ENCODE measurements at places on chromosomes 16 and 17.

GRCh38 chr17:2090804-2091534 lies 36.1 kb downstream of the HIC1 start:
- DNase-seq, result no peak

GRCh38 chr16:57341062-57341440 lies 17.5 kb upstream of the CCL22 start:
- DNase-seq, result no peak

DNA sequence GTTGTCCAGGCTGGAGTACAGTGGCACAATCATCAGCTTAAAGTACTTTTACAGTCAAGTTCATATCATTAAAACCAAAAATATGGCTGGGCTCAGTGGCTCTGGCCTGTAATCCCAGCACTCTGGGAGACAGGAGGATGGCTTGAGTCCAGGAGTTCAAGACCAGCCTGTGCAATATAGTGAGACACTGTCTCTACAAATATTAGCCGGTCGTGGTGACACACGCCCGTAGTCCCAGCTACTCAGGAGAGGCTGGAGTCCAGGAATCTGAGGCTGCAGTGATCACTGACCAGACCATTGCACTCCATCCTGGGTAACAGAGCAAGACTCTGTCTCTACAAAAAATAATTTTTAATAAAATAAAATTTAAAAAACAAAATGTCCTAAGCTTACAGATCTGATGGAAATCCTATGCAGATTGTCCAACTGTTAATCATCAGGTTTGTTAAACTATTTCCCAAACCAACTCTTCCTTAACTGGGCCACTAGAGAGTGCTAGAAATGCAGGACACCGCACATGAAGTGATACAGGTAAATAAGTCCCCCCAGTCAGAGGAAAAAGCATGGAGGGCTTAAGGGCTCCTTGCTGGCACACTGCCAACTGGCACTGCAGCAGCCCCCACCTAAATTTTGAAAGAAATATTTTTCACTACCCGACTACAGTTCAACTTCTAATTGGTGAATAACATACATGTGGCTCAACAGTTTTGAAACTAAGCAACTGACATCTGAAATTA lies 2.8 kb downstream of the USP22 start:
- no peak for DNase-seq

DNA sequence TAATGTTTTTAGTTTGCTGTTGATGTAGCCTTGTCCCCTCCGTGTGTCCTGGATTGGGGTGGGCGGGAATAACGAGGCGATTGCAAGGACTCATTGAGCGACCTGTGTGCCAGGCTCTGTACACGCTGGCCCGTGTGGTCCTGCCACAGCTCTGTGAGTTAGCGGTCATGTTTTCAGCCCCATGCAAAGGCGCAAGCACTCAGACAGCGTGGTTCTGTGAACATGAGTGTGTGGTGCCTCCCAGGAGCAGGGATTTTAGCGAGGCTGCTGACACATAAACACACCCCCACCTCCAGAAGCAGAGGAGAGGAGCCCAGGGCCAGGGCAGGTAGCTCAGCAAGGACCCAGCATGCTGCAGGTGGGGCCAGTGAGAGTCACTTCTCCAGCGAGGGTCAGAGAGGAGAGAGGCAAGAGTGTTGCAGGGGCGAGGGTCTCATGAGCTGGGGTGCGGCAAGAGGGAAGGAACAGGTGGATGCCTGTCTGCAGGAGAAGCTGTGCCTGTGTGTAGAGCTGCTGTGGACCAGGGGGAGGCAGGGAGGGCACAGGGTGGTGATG lies 115.3 kb downstream of the OR1D5 start:
- no peak for DNase-seq

GRCh38 chr17:74898376-74898946 lies 5.0 kb upstream of the FADS6 start:
- DNase-seq, result no peak

GRCh38 chr16:88943741-88944140 lies 33.3 kb downstream of the CBFA2T3 start:
- no peak for DNase-seq

DNA sequence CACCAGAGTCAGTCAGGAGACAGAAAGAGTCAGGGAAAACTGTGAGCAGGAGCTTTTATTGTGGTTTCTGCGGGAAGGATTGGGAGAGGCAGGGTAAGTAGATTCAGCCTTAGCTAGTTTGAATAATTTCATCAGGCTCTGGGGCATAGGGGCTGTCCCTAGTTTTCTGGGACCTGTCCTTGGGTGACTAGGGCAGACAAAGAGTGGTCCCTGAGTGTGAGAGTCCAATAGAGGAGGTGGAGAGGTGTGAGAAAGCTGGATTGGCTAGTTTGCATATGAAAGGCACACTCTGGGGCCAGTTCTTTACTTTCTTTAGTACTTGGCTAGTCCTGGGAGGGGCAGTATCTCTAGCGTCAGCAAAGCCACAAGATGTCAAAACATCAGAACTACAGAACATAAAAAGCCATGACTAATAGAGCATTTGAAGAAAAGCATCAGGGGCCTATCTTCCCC lies 255.6 kb downstream of the HS3ST3A1 start:
- no peak for DNase-seq

- no peak for DNase-seq
Observed at GRCh38 chr16:24624102-24624501, 84.7 kb downstream of the RBBP6 start.

DNA sequence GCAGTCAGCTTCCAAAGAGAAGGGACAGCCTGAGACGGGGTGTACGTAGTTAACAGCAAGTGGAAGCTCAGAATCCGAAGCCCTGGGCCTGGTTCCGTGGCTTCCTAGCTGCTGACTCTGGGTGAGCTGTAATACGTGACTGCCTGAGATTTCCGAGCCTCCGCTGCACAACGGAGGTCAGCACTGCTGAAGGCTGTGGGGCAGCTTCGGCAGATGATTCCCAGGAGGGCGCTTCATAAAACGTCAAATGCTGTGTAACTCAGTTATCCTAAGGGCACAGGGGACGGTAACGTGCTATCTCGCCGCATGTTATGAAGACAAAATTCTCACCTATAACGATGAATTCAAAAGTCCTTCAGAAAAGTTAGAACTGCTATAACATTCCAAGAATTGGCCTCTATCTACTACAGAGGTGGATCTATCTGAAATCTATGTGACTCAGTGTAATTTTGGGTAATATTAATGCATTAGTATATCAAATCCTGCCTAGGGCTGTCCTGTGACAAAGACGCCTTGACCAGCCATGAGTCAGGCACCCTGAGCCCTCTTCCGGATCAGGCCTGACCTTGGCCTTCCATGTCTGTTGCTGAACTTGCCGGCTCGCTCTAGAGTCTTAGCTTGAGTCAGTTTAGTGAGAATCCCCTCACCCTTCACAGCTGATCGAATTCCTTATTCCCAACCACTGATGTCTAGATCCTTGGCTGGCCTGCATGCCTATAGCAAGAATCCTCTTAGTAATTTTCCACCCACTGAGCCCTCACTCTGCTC lies 43.5 kb downstream of the MARF1 start:
- no peak for DNase-seq

DNA sequence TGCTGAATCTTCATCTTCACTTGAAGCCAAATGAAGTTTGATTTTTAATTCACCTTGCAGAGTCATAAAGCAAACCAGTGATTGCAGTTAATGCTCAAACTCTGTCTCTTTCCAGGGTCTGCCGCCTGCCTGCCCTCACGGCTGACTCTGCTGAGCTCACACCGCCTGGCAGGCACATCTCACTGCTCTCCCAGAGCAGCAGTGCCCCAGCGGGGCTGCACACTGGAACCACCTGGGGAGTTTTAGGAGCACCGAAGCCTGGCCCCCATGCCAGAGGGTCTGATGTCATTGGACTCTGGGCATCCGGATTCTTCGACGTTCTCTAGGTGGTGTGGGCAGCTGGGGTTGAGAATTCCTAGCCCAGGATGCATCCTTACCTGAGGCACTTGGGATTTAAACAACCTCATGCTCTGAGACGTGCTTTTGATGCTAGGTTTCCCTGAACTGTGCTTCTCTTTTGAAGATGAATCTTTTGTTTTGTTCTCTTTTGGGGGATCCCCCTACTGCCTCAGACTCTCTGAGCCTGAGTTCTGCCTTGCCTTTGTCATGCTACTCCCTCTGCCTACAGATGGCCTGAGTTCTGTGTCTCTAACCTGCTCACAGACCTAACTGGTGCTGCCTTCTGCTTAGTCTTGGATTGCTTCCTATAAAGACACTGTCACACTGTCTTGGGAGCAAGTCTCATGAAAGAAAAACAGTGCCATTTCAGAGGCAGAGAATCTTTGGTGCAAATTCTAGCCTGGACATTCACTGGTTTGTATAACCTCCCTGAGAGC lies 438.1 kb upstream of the CCL2 start:
- no peak for DNase-seq

GRCh38 chr17:49996121-49996494 lies 1.1 kb upstream of the DLX3 start:
- no peak for DNase-seq

DNA sequence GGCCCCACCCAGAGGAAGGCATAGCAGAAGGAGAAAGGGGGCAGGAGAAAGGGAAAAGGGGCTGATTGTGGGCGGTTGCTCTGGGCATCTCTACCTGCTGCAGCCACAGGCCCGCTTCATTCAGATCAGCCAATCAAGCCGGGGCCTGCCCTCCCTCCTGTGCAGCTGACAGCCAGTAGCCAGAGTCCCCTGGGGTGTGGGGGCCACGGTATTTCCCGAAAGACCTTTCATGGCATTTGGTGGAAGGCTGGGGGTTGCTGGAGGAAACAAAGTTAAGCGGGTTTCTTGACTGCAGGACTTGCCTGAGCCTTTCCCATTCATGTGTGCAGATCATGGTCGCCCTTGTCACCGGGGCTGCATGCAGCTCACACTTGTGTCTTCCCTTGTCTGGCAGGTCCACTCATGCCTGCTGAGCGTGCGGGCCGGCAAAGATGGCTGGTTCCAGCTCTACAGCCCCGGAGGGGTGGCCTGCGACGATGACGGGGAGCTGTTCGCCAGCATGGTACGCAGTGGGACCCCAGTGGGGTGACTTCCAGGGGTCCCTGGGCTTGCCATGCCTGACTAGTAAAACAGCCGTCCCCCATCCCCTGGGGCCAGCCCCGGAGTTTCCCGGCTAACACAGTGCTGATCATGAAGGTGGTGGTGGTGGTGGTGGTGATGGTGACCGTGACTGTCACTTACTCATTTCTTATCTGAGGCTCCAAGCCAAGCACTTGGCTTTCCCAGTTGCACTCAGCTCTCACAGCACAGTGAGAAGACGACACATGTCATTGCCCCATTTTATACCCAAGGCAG lies 82.7 kb upstream of the PLCG2 start:
- DNase-seq, result no peak

DNA sequence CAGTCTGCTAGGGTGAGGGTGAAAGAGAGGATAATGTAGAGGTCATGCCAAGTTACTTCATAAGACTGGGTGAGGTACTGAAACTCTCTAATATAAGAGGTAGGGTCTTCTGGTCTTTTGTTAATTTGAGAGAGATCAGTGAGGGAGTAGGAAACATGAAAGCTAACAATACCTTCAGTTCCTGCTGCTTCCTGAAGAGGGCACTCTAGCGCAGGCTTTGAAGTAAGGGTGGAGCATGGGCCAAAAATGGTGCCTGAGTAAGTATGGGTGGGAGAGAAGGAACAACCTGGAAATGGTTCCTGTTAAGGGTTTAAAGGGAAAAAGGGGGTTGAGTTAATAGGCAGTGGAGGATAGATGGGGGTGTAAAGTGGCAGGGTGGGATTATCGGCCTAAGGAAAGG lies 2449.5 kb downstream of the TP53TG3F start:
- DNase-seq, result no peak

- DNase-seq, result no peak
Observed at GRCh38 chr17:76219670-76220383, 20.5 kb downstream of the RNF157 start.

GRCh38 chr16:68426347-68426652 lies 22.0 kb downstream of the SMPD3 start:
- DNase-seq, result no peak

DNA sequence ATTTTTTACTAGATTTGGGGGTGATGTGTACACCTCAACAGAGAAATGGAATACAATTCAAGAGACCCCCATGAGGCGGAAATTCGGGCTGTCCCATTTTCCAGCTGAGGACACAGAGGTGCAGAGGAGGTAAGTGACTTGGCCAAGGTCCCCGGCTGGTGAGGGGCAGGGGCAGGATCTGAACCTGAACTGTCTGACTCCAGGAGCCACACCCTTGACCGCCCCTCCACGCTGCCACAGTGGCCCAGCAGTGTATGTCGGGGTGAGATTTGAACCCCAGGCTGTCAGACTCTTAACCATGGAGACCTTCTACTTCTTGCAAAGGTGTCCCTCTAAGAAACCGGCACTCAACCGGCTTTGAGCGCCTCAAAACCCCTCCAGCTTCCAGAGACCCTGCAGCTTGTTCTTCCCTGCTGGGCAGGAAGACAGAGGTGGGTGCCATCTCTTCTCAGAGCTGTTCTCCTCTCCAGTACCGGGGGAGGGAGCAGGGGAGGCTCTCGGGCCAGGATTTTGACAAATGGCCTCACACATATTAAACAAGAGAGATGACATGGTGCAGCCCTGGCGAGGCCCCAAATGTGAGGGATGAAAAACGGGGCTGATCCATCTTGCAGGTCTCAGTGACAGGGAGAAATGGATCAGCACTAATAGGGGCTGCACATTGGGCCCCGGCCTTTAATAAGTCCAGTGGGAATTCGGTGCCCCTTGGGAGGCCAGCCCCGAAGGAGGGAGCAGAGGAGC lies 222.3 kb downstream of the GSG1L start:
- DNase-seq, result no peak

GRCh38 chr17:35117984-35118383 lies 1.7 kb downstream of the RAD51D start:
- no peak for DNase-seq

- no peak for DNase-seq
Observed at GRCh38 chr16:54216688-54217087, 69.9 kb downstream of the IRX3 start.

DNA sequence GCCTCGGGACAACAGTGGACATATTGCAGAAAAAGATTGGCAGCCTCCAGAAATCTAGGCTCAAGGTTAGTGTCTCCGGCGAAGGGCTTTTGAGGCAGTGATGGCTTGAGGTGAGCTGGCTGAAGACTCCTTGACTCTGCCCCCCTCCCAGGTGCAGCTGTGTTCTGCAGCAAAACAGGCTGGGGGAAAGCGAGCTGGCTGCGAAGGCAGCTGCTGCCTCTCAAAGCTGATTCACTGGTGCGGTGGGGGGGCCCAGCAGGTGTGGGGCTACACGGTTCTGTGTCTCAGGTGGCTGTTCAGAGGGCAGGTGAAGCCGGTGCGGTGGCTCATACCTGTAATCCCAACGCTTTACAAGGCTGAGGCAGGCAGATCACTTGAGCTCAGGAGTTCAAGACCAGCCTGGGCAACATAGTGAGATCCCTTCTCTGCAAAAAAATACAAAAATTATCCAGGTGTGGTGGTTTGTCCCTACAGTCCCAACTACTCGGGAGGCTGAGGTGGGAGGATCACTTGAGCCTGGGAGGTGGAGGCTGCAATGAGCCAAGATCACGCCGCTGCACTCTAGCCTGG lies 22.9 kb downstream of the C16orf96 start:
- DNase-seq, result peak; percentile 44

GRCh38 chr16:74372369-74372768 lies 3.7 kb upstream of the NPIPB15 start:
- DNase-seq, result no peak

DNA sequence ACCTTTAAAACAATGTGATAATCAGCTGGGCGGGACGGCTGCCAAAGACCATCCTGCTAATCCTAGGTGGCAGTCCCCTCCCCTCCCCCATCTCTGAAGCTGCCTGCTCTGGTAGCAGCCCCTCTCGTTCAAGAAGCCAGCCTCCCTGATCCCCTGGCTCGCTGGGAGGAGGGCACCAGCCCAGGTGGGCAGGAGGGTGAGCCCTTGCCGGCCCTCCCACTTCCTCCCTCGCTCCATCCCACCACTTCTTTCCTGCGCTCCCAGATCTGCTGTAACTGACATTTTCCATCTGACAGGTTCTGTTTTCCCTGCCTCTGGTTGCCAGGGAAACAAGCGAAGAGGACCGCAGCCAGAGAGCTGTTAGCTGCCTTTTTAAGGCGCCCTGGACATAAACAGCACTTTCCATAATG lies 155.7 kb upstream of the TNRC6C start:
- DNase-seq, result no peak
